ENCODE measurements at places on chromosomes 5 and 9.

DNA sequence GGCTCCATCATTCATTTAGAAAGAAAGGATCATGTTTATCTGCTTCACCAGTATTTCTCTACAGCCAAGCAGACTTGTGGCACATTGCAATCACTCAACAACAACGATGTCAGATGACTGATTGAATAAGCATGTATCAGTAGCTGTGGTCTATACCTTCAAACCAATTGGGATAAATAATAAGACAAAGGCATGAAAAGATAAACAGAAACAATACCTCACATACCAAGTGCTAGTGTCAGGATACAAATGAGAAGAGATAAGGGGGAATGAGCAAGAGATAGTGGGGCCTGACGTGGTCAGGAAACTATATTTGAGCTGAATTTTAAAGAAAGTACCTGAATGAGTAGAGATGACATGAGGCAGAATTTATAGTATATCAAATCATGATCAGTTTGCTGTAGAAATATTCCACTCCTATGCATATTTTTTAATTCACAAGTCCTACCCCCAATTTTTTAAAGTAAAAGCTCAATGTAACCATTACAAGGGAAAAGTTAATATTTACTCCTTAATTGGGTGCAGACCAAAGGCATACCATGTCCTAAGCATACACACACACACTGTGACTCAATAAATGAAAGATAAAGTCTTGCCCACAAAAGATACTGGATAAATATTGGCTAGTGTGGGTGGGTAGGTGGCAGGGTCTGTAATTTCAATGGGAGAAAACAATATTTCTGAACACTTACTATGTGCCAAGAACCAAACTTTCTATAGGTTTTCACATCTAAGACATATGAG lies 284.5 kb downstream of the SPOCK1 start:
- no peak for DNase-seq

DNA sequence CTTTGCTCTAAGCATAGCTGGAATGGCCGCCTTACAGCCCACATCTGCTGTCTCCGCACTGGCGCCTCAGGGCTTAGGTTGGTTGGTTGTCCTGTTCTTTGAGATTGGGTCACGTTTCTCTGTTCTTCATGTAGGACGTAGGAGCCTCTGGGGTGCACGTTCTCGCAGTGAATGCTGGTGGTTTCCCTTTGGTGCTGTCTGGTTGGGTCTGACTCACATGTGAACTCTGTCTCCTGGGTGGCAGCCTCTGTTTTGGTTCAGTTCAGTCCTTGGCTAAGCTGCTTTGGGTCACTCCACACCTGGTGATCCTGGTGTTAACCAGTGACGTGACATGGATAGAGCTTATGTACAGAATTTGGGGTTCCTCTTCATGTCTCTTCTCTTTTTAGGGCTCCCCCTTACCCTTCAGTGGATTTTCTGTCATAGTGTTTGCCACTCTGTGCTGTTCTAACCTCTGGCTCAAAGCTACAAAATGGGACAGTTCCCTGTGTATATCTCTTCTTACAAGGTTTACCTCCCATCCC lies 12.6 kb upstream of the LPCAT1 start:
- peak; percentile 40 for DNase-seq

GRCh38 chr5:126624534-126624933 lies 23.8 kb downstream of the PHAX start:
- no peak for DNase-seq

- DNase-seq = no peak
These were observed 146.1 kb upstream of the RPS23 start for GRCh38 chr5:82424211-82424610.

GRCh38 chr5:34620185-34620584 lies 35.9 kb upstream of the RAI14 start:
- no peak for DNase-seq

- DNase-seq = no peak
These were observed 578 bp upstream of the TNFAIP8 start for GRCh38 chr5:119355244-119355638.

- no peak for DNase-seq
These were observed 19.2 kb downstream of the DMAC1 start for GRCh38 chr9:7780261-7780988.

GRCh38 chr5:343461-344401 lies 22.2 kb downstream of the AHRR start:
- no peak for DNase-seq
